ENCODE measurements at places on chromosomes 2 and 18.

GRCh38 chr18:55265984-55266383, 306.7 kb upstream of the CCDC68 start:
- no peak for DNase-seq

DNA sequence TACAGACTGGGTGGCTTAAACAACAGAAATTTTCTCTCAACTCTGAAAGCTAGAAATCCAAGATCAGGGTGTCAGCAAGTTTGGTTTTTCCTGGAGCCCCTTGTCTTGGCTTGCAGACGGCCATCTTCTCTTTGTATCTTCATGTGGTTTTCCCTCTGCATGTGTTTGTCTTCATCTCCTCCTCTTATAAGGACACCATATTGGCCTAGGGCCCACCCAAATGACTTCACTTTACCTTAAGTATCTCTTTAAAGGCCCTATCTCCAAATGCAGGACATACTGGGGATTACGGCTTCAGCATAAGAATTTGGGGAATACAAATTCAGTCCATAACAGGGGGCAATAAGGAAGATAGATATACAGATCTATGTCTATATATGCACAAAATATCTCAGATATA, 187.9 kb downstream of the MTCL1 start:
- DNase-seq: no peak

GRCh38 chr2:41483982-41484857, 563.6 kb upstream of the PKDCC start:
- DNase-seq: no peak

- no peak for DNase-seq
These were observed 12.5 kb upstream of the TMEM185B start for GRCh38 chr2:120235681-120236080.

DNA sequence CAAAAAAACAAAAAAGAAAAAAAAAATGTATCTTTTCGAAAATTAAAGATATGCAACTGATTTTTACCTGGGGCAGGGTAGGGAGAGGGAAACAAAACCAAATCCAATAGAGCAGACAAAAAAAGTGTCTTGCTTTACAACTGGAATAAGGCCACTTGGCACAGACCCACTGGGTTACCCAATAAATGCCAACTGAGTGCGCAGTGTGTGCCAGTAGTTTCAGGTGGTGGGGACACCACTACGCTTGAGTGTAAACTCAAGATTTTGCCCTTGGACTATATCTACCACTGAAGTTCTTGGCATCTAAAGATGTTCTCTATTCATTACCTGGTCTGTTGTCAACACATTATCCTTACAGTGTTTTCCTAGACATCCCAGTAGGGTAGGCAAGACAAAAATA, 16.3 kb downstream of the VPS4B start:
- DNase-seq: no peak

- DNase-seq: no peak
These were observed 33.4 kb upstream of the CNOT11 start for GRCh38 chr2:101219246-101219645.

DNA sequence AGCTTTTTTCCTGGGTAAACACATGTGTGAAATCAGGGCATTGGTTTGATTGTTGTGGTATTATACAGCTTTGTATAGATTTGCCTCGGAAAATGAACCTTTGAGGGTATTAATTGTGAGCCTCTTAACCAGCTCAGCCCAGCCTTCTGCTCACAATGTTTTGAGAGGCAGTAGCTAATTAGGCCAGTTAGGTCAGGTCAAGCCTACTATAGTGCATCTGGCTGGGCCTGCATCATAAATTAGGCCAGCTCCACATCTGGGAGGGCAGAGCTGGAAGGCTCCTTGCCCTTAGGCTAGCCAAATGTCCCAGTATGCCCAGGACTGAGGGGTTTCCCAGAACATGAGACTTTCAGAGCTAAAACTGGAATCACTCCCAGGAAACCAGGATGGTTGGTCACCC, 43.0 kb downstream of the LRATD1 start:
- DNase-seq: no peak

- no peak for DNase-seq
These were observed 1399.1 kb upstream of the PIK3C3 start for GRCh38 chr18:40555914-40556313.

DNA sequence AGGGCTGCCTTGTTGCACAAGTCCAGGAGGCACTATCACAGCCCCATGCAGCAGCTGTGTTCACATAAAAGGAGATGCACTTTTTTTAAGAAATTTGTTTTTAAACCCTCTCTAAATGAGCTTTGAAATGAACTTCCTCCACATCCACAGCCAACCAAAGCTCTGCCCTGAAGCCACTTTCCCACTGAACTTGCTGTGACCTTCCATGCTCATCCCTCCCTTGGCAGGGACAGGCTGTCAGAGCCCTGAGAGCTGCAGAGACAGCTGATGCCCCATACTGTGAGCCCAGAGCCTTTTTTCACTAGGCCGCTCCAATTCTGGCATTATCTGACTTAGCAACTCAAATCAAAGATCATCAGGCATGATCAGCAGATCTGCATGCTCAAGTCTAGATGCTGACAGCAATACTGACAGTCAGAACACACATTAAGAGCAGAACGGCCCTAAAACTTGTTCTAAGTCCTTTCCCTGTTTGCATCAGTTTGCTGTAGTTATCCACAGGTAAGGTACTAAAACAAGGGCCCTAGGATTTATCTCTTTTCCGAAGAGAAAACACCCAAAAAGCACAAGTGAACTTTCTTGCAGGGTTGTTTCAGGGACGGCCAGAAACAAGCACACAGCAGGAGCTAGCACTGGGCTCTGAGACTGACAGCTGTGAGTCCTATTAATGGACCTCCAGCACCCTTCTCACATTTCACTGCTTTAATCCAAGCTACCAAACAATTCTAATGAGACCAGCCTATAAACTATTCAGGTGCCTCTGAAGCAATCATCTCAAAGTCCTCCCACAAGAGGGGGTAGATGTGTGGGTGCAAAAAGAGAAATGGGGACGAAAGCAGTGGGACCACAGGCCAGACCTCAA, 34.9 kb downstream of the RNU4ATAC start:
- no peak for DNase-seq

- no peak for DNase-seq
These were observed 672.1 kb downstream of the STK39 start for GRCh38 chr2:167575276-167575675.

GRCh38 chr2:151808258-151809072, 19.8 kb downstream of the ARL5A start:
- no peak for DNase-seq

DNA sequence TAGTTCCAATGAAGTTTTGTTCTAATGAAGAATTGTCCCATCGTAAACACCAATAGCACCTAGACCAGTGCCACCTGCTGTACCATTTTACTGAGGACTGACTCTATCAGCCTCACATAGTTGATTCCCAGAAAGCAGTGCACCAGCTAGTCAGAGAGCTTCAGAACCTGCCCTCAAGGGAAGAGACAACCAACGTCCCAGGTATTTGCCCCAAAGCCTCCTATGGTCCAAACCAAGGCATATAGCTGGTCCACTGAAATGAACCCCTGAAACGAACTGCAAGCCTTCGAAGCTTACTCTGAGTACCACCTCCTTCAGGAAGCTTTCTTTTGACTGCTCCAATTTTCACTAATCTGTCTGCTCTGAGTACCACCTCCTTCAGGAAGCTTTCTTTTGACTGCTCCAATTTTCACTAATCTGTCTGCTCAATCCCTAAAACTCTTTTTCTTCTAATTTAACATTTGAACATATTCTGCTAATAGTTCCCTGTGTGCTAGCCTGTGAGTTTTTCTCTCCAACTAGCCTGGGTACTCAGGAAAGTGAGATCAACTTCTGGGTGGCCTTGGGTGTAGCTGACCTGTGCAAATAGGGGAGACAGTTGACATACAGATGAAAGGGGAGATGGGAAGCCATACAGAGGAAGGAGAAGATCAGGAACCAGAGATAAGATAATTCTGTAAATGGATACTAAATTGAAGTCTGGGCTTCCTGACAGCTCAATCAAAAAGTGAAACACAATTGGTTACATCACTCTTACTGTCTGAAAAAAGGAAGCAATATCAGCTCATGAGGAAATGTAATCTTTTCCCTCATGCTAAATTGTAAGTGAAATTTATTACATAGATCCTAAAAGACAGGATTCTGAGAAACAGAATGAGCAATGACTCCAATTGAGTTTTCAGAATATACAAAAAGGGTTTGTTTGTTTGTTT, 33.5 kb upstream of the EML4 start:
- DNase-seq: no peak

- DNase-seq: no peak
These were observed 302.2 kb upstream of the MAP2 start for GRCh38 chr2:209121691-209122090.

DNA sequence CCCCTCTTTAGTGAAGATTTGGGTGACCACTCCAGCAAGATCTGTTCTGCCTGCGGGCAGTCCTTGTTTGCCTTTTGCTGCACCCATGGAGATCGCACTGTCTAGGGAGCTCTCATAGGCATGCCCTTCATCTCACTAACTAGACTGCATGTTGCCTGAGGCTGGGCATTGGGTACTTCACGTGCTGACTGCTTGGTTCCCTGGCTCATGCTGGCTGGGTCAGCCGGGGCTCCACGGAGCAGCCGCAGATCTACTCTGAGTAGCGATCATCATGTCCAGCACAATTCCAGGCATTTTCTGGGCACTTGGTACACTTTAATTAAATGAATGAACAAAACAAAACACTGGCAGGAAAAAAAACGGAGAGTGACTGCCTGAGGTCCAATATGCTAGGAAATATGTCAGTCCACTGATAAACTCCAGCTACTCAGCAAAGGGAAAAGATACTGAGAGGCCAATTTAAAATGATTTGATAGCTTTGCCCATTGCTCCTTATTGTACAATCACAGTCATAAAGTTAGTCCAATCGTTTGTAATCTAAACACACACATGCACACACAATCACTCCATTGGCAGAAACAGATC, 220.3 kb downstream of the C1D start:
- DNase-seq: no peak

DNA sequence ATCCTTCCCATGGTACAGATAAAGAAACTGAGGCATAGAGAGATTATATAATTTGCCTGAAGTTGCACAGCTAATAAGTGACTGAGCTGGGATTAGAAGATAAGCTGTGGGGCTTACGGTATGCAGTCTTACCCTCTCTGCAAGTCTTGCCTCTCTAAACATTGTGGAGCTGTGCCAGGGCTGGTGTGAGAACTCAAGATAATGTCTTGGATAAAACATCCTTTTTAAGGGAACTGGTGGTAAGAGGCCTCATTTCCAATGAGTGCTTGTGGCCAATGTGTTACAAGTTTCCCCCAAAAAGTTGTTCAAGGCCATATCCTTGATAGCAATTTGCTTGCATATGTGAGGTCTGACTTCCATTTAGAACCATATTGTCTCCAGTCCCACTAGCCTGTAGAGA, 84.3 kb upstream of the ETAA1 start:
- DNase-seq: no peak
